NCI-H510A (cell line): ENCODE measurements at places on chromosomes 7 and 10.

- no peak for DNase-seq
These were observed 3.9 kb downstream of the TECTB start for GRCh38 chr10:112286837-112287818.

DNA sequence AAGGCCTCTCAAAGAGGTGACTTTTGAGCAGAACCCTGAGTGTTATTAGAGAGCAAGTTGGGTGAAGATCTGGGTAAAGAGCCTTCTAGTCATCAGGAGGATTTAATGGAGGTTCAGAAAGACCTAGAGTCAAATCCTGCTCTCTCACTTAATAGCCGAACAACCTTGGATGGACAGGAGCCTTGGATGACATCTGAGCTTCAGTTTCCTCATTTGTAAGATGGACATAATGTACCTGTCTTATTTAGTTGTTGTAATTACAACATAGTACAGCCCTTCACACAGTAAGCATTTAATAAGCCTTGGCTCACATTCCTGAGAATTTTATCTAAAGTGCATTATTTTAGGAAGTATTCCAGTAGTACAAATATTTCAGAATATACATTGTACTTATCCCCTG, 57.0 kb downstream of the C1GALT1 start:
- DNase-seq, result no peak

DNA sequence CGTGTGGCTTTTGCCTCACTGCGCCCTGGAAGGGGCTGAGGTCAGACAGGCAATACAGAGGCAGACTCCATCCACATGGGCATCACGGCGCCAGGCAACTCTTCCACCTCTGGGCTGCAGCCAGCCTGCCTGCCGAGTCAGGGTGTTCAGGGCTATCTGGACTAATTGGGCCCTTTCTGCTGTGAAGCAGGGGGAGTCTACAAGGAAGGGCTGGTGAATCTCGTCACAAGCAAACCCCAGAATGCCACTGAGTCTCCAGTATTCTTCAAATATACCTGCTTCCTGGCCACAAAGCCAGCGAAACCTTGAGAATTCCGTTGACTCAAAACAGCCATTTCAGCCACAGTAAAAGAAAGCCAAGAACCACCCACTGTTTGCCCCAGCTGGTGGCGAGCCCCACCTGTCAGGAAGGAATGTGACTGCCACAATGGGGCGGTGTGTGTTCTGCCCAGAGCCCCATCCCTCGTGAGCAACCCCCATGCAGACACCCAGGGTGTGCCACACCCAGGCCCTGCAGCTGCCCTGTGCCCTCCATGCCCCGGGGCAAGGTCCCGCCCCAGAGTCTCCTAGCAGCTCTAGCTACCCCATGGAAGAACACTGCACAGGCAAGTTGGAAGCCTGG, 117.3 kb downstream of the FAM53B start:
- DNase-seq, result no peak

DNA sequence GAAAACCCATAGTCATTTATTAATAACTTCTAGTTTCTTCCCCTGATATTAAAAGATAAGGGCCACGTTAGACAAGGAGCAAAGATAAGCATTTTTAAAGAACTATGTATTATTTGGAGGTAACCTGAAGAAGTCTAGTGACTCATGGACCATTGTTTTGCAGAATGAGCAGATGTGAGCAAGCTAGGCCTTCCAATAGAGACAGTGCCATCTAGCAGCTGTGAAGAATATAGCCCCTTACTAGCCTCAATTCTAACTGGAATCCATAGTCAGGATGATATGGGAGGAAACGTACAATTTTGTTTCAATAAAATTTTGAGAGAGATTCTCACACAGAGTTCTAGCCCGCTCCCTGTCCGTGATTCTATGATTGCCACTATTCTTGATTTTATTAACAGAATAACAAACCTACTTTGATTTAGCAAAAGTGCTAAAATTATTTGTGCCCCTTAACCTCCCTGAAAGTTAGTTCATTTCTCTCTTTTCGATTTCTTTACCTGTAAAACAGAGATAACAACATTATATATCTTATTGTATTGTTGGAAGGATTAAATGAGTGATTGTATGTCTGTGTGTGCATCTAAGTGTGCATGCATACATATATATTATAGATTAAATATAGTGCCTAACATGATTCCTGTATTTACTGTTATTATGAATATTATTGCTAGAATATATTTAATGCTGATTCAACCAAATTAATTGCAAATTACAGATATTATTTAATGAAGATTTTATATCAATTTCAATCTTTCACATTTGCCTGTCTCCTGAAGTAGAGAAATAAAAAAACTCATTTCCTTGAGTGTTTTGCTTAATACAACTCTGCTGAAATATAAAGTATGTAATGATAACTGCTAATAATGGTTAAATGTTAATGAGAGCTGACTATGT, 22.7 kb downstream of the FAM237B start:
- no peak for DNase-seq

- no peak for DNase-seq
These were observed 86.7 kb downstream of the INPP5A start for GRCh38 chr10:132624061-132624846.

DNA sequence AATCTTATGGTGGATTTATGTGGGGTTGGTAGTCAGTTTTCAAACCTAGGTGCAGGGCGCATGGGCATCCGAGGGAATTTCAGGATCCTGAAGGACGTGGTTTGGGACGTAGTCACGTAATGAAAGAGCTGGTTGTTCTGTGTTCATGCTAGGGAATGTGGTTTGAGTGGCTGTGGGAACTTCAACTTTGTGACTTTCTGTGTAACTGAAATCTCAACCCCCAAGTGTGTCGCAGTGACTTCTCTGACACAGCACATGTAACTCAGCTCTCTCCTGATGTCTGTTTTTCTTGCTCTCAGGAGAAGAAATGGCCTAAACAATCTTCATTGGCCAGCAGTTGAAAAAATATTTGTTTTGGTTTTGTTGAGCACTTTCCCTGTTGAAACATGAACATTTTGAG, 199.0 kb downstream of the PTEN start:
- DNase-seq, result no peak

DNA sequence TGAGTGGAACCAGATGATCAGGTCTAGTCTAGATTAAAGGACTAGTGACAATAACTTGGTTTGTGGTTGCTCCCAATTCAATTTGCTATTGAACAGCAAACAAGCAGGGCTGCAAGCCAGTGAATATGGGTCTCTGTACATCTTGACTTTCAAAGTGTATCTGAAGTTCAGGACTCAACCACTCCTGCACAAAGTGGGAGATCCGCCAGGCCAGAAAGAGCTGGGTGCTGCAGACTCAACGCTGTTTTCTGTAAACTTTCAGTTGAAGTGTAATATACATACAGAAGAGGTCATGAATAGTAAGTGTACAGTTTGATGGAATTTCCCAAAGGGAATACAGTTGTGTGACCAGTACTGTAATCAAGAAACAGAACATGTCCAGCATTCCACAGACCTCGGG, 416.6 kb downstream of the RPS24 start:
- no peak for DNase-seq

DNA sequence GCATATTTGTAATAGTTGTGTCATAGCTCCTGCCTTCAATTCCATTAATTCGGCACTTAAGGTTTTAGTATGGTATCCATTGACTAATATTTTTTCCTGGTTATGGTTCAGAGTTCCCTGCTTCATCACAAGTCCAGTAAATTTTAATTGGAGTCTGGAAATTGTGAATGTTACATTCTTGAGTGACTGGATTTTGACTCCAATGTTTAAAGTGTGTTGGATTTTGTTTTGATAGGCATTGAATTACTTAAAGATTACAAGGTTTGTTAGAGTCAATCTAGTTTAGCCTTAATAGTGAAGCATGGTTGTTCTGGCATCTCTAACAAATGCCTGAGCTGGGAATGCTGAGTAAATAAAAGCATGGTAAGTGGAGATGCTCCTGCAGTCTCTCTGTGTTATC, 326.6 kb upstream of the IGFBP3 start:
- no peak for DNase-seq

DNA sequence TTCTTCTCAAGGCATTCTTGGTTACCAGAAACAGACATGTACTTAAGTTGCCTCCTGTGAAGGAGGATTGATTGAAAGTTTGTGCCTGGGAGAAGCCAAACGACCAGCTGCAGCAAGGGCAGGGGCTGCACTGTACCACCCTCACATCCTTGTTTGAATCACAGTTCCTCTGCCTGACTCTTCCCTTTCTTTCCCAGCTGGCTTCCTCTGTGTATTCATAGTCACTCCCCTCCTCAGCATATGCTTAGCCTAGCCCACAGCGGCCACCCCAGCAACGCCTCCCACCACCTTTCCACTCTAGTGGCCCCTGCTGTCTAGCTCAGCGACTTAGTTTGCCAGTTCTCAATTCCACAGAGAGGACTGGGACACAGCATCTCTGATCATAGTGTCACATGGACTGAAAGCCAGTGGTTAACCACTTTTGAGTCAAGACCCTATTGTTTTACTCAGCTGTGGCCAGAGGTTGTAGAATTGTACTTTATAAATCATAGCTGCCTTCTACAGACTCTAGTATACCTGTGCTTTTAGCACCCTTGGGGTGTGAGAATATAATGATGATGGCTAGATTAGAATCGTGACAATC, 643.0 kb downstream of the SUGCT start:
- DNase-seq, result no peak

- no peak for DNase-seq
These were observed 49.6 kb upstream of the GPR158 start for GRCh38 chr10:25125201-25125611.
